Natural killer cell (primary cell): ENCODE measurements at places on chromosomes 12 and 14. TPM values are rescaled to one million over a fixed set of nuclear protein-coding genes. Genes with fewer than 3 reads are reported as not detected.

- H3K36me3 ChIP-seq, result no peaks in the 10 kb centered on the region
- no peak for DNase-seq
Observed at GRCh38 chr12:124232654-124232987, 62.3 kb upstream of the RFLNA start.

DNA sequence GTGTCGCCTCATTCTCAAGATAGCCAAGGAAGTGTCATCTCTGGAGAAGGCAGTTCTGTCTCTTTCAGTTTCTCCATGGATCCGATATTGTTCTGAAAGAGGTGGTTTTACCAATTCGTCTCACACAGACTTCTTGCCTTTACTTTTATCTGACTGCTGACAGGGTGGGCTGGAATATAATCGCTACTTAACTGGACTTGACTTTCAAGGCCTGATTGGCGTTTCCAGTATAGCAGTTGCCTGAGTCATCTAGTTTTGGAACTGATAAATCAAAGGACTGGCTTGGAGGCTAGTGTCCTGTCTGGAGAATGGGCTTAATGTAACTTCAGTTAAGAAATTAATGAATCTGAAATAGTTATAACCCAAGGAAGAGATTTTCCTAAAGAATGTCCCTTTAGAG lies 21.6 kb downstream of the PRKCH start:
- no peaks in the 10 kb centered on the region for H3K36me3 ChIP-seq
- peak overlapping the region; percentile 90 for H3K27ac ChIP-seq
- H3K27me3 ChIP-seq, result no peaks in the 10 kb centered on the region
- DNase-seq, result no peak
- H3K4me3 ChIP-seq, result peak overlapping the region; percentile 7

The C1QL4 gene
- total RNA-seq, result not detected

DNA sequence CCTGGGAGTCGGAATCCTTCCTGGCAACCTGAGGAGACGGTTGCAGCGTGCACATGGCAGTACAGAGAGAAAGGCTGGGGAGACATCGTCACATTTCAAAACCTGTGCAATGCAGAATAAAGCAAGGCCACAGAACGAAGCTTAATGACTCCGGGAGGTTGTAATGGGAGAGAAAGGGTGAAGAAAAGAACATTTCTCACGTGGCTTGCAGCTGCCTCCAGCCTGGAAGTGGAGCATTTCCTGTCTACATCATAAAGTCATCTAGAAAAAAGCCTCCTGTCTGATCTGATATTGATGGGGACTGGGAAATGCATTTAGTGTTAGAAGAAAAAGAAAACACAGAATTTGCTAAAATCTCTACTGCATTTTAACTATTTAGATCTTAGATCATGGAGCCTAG lies 209.3 kb downstream of the TMEM132C start:
- H3K4me1 ChIP-seq, result no peaks in the 10 kb centered on the region
- no peak for DNase-seq
- H3K36me3 ChIP-seq, result no peaks in the 10 kb centered on the region
- H3K27me3 ChIP-seq, result no peaks in the 10 kb centered on the region

The KRT80 gene
- total RNA-seq, result not detected

The ACOT6 gene
- total RNA-seq, result not detected
